Naive thymus-derived CD8-positive, alpha-beta T cell (primary cell): ENCODE measurements at places on chromosomes 2 and 18. TPM values are rescaled to one million over a fixed set of nuclear protein-coding genes. Genes with fewer than 3 reads are reported as not detected.

Gene OTOS
- not detected for polyA plus RNA-seq

Gene ME2
- polyA plus RNA-seq: 42.0 TPM

Gene RGPD6
- polyA plus RNA-seq: 2.7 TPM

Gene CXCR1
- polyA plus RNA-seq: not detected

DNA sequence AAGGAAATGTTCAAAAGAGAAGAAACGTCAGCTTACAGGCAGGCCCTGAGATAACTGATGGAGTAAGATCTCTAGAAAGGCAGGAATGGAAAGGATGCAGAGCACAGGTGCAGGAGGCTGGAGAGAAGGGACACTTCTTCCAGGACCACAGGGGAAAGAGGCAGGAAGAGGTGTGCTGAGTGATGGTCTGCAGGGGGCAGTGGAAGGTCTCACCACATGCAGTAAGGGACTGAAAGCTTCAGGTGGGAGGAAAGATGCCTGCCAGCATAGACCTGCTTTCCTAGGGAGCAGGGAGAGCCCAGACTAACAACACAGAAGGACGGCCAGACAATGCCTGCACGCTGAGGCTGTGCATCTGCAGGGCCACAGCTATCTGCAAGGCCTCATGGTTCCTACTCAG is 156.8 kb downstream of the L3MBTL4 start:
- DNase-seq: no peak

Gene CHRNG
- polyA plus RNA-seq: not detected

DNA sequence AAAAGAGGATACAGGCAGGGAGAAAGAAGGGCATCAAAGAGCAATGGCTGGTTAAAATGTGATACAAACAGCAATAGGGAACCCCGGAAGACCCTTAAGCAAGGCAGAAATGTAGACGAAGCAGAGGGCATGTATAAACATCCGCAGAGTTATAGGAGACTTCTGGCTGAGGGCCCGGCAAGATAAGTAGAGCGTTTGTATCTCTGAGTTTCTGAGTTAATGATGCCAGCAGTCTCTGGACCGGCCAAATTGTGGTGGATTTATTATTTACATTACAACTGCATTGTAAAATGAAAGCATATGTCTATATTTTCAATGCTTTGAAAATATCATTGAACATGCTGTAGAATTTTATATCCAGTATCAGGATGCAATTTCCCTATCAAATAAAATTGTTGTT is 148.0 kb upstream of the KCTD1 start:
- no peak for DNase-seq

Gene ANKRD12
- 15.7 TPM for polyA plus RNA-seq

Gene MPP4
- polyA plus RNA-seq: not detected
